ENCODE measurements at places on chromosomes 11 and 22. TPM values are rescaled to one million over a fixed set of nuclear protein-coding genes. Genes with fewer than 3 reads are reported as not detected.

OR51T1 gene
- total RNA-seq, result not detected

GRM5 gene
- not detected for total RNA-seq

BTBD18 gene
- total RNA-seq, result not detected

FOSL1 gene
- total RNA-seq, result 1.7 TPM

OR52B2 gene
- total RNA-seq, result not detected

SPON1 gene
- total RNA-seq, result 6.8 TPM

GRCh38 chr11:22461626-22462025, 123.4 kb downstream of the SLC17A6 start:
- no peak for DNase-seq
- H3K27me3 ChIP-seq, result no peaks in the 10 kb centered on the region
- no peak overlapping the region for H3K4me3 ChIP-seq
- H3K4me1 ChIP-seq, result no peaks in the 10 kb centered on the region

DNA sequence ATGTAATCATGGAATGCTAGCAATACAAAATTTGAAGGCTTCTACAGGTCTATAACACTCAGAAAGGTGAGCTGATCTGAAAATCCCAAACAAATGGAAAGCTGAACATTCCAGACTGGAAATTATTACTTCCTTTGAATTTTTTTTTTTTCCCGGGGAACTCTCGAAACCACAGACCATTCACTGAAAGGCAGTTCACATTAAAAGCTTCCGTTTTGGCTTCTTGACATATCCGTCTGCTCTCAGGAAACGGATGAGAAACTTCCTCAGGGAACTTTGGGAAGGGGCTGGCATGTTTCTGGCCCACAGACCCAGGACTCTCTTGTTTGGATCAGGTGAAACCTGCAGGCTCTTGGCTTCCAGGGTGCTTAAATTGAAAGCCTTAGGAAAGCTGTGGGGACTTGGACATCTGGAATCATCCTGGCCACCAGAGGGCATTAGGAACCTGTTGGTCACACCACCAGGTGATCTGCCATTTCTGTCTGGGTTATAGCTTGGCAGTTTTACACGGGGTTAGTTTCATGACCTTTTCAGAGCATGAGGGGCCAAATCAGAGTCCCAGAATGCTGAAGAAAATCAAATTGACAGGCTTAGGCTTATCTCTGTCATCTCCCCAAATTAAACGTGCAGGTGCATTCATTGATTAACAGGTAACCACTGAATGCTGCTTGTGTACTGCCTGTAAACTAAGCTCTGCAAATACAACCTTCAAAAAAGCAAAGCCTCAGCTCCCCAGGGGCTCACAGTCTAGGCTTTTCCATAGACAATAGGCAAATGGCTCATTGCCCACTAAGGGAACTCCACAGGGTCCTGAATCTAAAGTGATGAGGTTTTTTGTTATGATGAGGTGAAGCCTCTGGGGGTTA, 22.7 kb upstream of the GRAMD1B start:
- peaks cover 14% of the 10 kb centered on the region for H3K4me1 ChIP-seq
- no peaks in the 10 kb centered on the region for H3K27me3 ChIP-seq
- DNase-seq, result peak; percentile 63
